H1 (cell line): ENCODE measurements at places on chromosomes 1 and 21. TPM values are rescaled to one million over a fixed set of nuclear protein-coding genes. Genes with fewer than 3 reads are reported as not detected.

S1PR1 gene
- 3.1 and 3.5 TPM in 2 replicates for total RNA-seq

FMO1 gene
- total RNA-seq, result 0.36 TPM in 1 of 2 replicates, not detected in the other

CAPN8 gene
- 0.26 TPM in 1 of 2 replicates, not detected in the other for total RNA-seq

TSPEAR gene
- 0.58 and 1.1 TPM in 2 replicates for total RNA-seq

DNA sequence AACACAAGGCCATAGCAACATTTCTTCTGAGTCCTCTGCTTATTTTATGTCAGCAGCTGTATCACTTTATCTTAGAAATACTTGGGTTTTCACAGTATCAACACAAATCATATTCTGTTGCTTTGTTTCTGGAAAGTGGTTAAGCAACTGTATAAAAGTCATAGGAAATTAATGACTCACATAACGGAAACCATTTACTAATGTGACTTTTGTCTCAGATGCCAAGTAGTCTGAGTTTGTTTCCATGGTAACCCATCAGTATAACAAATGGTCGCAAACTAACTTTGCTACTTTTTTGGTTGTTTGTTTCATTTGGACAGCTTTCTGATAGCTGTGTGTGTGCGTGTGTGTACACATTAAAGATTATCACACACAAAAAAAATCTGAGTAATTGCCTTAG is 31.1 kb downstream of the EEIG2 start:
- no peaks in the 10 kb centered on the region for H3K4me1 ChIP-seq
- no peaks in the 10 kb centered on the region for H3K36me3 ChIP-seq
- DNase-seq, result no peak
- H3K27me3 ChIP-seq, result no peaks in the 10 kb centered on the region
- no peak overlapping the region for H3K27ac ChIP-seq
- no peak overlapping the region for H3K4me3 ChIP-seq

- peaks cover 2% of the 10 kb centered on the region for H3K4me1 ChIP-seq
- no peak for DNase-seq
- no peaks in the 10 kb centered on the region for H3K36me3 ChIP-seq
Measured at GRCh38 chr1:173213665-173214064, 6.5 kb upstream of the TNFSF4 start.

GRCh38 chr21:45460611-45461368 is 55.8 kb downstream of the COL18A1 start:
- no peak overlapping the region for H3K4me3 ChIP-seq
- peaks cover 14% of the 10 kb centered on the region; the same call in 1 of the 2 replicates for H3K36me3 ChIP-seq
- no peaks in the 10 kb centered on the region for H3K4me1 ChIP-seq
- no peak for DNase-seq
- no peaks in the 10 kb centered on the region for H3K27me3 ChIP-seq

GRCh38 chr1:201916649-201917249 is 28.1 kb downstream of the SHISA4 start:
- no peaks in the 10 kb centered on the region for H3K36me3 ChIP-seq
- no peak for DNase-seq
- H3K4me3 ChIP-seq, result no peak overlapping the region
- H3K27ac ChIP-seq, result no peak overlapping the region
- H3K27me3 ChIP-seq, result no peaks in the 10 kb centered on the region

DNA sequence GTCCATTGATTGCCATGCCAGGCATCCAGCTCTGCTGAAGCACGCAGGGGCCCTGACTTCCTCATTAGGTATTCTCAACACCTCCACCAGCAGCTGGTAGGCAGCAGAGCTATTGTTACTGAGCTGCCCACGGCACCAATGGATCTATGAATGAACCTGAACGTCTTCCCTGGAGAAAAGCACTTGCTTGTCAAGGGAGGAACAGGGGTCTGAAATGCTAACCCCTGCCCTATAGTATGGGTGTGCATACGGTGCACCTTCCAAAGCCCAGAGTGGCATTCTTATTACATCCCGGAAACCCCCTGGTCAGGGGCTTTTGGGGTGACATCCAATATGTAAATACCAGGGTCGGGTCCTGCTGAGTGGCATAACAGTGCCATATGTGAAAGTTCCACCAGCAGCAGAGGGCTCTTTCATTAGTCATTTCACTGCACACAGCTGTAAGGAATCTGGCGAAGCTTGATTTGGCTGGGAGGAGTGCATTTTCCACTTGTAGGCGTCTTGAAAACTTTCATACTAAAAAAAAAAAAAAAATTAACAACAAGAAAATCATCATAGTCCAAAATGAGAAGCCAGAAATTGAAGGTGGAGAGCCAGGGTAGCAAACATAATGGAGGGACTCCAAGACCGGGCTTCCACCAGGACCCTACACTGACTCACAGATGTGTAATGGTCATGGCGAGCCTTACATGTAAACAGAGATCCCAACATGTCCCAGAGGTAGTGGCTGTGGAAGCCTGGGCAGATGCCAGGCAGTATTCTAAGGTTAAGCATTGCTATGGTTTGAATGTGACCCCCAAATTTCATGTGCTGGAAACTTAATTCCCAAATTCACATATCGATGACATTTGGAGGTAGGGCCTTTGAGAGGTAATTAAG is 58.8 kb upstream of the PRDX6 start:
- no peak overlapping the region for H3K4me3 ChIP-seq
- DNase-seq, result no peak
- H3K36me3 ChIP-seq, result no peaks in the 10 kb centered on the region
- H3K27me3 ChIP-seq, result no peaks in the 10 kb centered on the region

DNA sequence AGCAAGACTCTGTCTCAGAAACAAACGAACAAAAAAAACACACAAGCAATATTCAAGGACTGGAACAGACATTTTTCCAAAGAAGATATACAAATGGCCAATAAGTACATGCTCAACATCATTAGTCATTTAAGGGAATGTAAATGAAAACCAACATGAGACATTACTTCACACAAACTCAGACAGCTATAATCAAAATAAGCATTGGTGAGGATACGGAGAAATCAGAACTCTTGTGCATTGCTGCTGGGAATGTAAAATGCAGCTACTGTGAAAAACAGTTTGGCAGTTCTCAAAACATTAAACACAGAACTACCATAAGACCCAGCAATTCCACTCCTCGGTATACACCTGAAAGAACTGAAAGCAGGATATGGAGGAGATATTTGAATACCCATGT is 15.4 kb downstream of the NOL9 start:
- H3K27me3 ChIP-seq, result no peaks in the 10 kb centered on the region
- H3K36me3 ChIP-seq, result peaks cover 28% of the 10 kb centered on the region
- DNase-seq, result no peak
- H3K4me1 ChIP-seq, result no peaks in the 10 kb centered on the region
- H3K4me3 ChIP-seq, result no peak overlapping the region

GRCh38 chr1:6412896-6413295 is 6.8 kb downstream of the HES2 start:
- no peak for DNase-seq
- peaks cover 4% of the 10 kb centered on the region for H3K4me1 ChIP-seq
- no peak overlapping the region for H3K4me3 ChIP-seq
- H3K27me3 ChIP-seq, result peaks cover 33% of the 10 kb centered on the region
- H3K36me3 ChIP-seq, result no peaks in the 10 kb centered on the region

DNA sequence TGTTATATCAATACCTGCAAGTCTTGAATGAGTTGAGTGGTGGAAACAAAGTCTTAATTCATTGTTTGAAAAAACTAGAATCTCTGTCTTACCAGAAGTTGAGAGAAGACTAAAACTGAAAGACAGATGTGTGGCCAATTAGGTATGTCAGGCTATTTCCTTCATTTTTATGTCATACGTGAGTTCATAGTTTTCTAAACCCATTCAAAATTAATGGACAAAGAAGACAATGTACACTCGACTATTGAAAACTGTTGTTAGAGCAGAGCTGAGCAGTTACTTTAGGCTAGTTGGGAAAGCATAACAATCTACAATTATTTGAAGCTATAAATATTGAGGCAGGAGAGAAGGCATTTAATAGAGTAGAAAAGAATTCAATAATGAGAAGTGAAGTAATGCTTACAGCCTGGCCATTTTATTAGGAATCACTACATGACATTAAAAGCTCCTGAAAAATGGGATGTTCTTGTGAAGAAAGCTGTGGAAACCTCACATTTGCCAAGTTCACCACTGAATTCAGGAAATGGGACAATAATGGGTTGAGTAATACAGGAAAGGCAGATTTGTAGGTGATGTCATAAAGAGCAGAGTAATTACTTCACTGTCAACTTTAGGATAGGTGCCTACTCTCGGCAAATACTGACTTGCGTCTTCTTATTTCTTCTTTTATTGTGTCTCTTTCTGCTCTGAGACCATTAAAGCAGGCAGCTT is 204.4 kb downstream of the PLA2G4A start:
- H3K4me1 ChIP-seq, result no peaks in the 10 kb centered on the region
- H3K27me3 ChIP-seq, result no peaks in the 10 kb centered on the region
- DNase-seq, result no peak
- H3K27ac ChIP-seq, result no peak overlapping the region

GRCh38 chr1:91872559-91873081 is 13.3 kb downstream of the TGFBR3 start:
- no peaks in the 10 kb centered on the region for H3K36me3 ChIP-seq
- no peaks in the 10 kb centered on the region for H3K4me1 ChIP-seq
- no peak overlapping the region for H3K27ac ChIP-seq
- no peak overlapping the region for H3K4me3 ChIP-seq
- DNase-seq, result no peak

- no peaks in the 10 kb centered on the region for H3K27me3 ChIP-seq
- no peak overlapping the region for H3K4me3 ChIP-seq
- H3K27ac ChIP-seq, result no peak overlapping the region
- no peak for DNase-seq
- peaks cover 18% of the 10 kb centered on the region for H3K4me1 ChIP-seq
- no peaks in the 10 kb centered on the region for H3K36me3 ChIP-seq
Measured at GRCh38 chr1:85603086-85603880, 22.7 kb downstream of the CCN1 start.
